ENCODE measurements at places on chromosomes 13 and 19. TPM values are rescaled to one million over a fixed set of nuclear protein-coding genes. Genes with fewer than 3 reads are reported as not detected.

- DNase-seq: no peak
Measured at GRCh38 chr13:51292000-51292565, 47.4 kb upstream of the SERPINE3 start.

SLC6A16 gene
- polyA plus RNA-seq: 0.01 TPM

GRCh38 chr19:40315812-40316470 is 30.8 kb upstream of the AKT2 start:
- DNase-seq: no peak

GRCh38 chr13:99473515-99473914 is 27.8 kb upstream of the TM9SF2 start:
- DNase-seq: no peak

SBSN gene
- polyA plus RNA-seq: 2.3 TPM
